Stimulated activated CD4-positive, alpha-beta T cell treated with anti-CD3 and anti-CD28 coated beads, Interleukin-2, amount 100 ng/mL, for 48 hours (primary cell): ENCODE measurements at places on chromosomes 4 and X.

- no peak for DNase-seq
These were observed 7.1 kb upstream of the RGS12 start for GRCh38 chr4:3285558-3286334.

GRCh38 chrX:7987160-7988012, 60.2 kb upstream of the PNPLA4 start:
- no peak for DNase-seq

DNA sequence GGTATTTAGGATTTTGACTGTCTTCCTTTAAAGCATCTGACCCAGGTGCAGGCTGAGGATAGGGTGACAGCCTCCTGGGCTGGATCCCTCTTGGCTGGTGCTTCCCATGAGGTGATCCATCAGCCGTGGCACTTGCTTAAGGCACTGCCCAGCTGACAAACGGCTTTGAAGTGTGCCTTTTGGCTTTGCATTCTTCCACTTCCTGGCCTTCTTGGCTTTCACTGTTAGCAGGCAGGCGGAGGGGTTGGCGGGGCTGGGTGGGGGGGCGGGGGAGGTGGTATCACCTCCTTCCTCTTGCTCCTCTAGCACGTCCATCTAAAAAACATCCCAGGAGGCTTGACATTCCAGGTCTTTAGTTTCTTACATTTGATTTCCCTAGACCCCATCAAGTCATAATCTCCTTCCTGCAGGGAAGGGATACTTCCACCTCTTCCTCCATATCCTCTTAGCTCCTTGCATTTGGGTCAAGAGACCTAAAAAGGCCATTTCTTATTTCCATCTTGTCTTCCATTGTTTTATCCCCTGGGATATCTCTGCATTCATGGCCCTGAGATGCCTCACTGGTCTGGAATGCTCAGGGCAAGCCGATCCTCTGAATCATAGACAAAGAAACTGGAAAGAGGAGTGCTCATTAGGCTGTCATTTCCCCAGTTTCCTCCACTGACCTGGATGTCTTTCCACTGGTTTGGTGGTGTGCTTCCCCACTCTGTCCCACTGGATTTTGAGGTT, 11.3 kb upstream of the APLN start:
- DNase-seq = no peak

DNA sequence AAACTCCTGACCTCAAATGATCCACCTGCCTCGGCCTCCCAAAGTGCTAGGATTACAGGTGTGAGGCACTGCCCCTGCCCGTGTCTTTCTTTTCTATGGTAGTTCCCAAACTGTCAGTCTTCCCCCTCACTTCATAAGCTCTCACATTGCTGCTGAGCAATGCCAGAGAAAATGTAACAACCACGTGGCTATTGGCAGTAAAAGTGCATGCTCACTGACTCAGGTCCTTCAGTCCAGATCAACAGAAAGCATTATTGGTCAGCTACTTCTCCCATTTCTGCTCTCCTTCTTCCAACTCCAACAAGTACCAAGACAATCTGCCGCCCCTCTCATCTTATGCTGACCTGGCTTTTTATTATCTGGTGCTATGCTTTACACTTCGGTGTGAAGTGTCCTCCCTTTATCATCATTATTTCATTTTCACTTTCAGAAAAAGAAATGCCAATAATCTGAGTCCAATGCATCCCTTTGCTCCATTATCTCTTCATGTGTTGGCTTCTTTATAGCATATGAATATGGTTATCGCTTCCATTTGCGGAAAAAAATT, 133.8 kb upstream of the UGT8 start:
- no peak for DNase-seq

DNA sequence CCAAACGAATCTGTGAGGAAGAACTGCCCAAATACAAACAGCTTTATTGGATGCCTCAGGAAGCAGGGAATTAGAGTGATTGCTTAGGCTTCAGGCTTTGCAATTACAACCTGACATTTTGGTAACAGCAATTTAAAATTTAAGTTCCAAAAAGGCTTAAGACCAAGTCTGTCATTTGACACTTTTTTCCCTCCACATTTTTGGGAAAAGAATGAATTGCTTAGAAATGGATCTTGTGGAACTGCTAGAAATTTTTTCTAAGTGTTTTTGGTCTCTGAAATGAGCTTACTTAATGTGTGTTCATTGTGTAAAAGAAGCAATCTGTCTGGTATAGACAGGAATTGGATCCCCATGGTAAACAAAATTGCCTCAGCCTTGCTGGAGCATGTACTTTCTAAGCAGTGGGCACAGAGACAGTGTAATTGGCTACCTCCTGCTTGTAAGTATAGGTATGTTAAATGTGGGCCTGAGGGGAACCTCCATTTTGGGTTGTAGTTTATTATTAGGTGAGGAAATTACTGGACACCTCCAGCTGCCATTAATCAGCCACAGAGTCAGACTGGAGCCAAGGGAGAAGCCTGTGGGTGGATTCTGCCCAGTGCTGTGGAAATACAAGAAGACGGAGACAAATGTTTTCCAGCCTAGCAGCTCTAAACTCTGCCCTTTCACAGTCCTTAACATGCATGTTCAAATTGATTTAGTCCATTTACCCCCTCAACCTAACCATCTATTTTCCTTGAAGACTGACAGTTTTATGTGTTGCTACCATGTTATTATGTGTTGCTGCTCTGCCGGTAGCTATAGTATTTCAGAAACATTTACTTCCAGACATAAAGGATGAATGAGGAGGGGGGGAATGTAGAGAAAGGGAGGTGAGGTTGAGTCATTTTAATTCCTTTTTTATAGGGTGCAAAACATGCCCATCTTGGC, 473.0 kb downstream of the SPRY1 start:
- DNase-seq = no peak

- no peak for DNase-seq
These were observed 133.1 kb upstream of the VCX start for GRCh38 chrX:7709845-7710244.

GRCh38 chr4:65126200-65126599, 544.1 kb downstream of the EPHA5 start:
- DNase-seq = no peak

DNA sequence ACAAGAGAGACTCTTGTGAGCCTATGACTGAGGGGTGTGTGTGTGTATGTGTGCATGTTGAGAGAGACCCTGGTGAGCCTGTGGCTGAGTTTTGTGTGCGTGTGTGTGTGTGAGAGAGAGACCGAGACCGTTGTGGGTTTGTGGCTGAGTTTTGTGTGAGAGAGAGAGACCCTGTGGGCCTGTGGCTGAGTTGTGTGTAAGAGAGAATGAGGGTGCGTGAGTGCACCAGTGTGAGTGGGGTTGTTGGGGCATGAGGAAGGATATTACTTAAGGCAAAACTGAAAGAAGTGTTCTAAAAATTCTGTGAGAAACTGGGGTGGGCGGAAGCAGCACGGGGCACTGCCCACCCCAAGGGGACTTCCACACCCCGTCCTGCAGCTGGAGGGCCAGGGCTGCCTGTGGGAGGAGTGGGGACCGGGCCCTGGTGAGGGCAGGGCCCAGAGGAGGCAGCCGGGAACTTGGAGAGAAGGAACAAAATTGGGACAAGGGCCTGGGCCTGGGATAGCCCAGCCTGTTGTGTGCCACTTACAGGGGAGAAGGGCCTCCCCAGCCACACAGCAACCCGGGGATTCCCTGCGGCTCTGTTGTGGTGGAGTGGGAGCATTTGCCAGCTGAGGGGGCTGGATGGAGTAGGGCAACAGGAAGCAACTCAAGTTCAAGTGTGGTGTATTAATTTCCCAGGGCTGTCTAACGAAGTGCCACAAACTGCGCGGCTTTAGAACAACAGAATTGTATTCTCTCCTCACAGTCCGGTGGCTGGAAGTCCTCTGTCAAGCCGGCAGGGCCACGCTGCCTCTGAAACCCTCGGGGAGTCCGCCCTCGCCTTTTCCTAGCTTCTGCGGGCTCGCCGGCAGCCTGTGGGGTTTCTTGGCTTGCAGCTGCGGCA, 22.1 kb downstream of the TMEM131L start:
- peak; percentile 52 for DNase-seq

GRCh38 chr4:24672880-24673279, 88.5 kb upstream of the DHX15 start:
- no peak for DNase-seq

DNA sequence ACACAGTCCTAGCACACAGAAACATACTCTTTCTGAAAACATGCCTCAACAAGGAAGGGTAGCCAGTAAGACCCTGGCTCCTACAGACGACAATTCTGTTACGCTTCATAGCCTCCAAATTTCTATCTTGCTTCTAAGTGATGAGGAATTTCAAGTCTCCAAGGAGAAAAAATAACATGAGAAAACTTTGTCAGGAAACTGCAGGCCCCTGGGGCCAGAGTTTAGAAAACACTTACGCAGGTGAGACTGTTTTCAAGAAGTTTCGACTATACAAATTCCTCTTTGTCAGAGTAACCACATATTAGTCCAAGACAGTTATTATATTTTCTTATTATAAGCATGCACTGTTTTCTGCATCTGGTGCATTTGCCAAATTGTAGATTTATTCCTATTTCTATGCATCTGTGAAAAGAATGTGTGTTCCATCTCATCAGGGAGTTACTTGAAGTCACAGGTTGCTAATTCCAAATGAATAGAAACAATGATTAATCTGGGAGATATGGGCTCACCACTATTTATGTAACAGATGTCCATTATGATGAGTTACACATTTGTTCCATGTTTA, 30.3 kb upstream of the HCCS start:
- no peak for DNase-seq

DNA sequence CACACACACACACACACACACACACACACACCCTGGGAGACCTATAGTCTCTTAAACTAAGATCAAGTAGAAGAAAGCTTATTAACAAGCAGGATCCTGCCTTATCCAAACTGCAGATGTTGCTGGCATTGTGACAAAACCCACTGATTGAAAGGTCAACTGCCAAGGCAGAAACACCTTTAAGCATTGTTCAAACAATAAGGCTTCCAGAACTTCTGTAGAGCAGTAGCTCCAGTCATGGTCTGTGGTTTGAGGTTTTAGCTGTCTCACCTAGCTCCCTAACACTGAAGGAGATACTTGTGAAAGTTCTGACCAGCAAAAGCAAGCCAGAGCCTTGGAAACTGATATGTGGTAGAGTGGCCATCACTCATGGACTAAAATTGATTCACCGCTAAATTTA, 59.8 kb downstream of the PTCHD1 start:
- DNase-seq = no peak

DNA sequence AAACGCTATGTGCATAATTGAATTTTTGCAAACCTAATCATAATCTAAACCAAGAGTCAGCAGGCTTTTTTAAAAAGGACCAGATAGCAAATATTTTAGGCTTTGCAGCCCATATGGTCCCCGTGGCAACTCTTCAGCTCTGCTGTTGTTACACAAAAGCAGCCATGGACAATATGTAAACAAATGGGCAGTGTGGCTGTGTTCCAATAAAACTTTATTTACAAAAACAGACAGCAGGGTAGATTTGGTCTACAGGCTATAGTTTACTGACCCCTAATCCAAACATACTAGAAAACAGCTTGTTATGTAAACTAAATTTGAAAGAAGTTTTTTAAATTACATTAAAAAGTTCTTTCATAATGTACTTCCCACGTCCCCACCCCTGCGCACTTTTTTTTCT, 53.1 kb downstream of the FUNDC1 start:
- no peak for DNase-seq

- DNase-seq = no peak
These were observed 1.5 kb downstream of the ATOH1 start for GRCh38 chr4:93829820-93830687.

DNA sequence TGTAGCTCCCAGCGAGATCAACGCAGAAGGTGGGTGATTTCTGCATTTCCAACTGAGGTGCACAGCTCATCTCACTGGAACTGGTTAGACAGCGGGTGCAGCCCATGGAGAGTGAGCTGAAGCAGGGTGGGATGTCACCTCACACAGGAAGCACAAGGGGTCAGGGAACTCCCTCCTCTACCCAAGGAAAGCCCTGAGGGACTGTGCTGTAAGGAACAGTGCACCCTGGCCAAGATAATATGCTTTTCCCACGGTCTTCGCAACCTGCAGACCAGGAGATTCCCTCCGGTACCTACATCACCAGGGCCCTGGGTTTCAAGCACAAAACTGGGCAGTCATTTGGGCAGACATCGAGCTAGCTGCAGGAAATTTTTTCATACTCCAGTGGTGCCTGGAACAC, 216.4 kb upstream of the TET2 start:
- no peak for DNase-seq

GRCh38 chr4:104424989-104425388, 69.7 kb downstream of the CXXC4 start:
- no peak for DNase-seq

- DNase-seq = no peak
These were observed 64.4 kb downstream of the CHST7 start for GRCh38 chrX:46637938-46638337.

DNA sequence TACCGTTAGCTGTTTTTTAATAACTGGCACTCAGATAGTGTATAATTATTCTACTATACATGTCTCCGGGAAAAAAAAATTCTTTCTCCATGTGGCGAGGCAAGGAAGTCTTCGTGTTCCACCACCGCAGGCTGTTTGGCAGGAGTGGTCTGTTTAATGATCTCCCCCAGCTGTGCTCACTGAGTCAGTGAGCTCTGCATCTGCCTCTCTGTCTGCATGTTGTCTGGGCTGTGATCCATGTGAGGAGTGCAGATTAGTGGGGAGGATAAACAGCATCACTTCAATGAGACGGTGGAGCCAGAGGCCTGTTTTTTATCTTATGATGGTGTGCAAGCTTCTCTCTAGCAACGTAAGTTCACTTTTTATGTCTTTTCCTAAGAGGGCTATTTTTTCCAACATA, 69.8 kb downstream of the RPS3A start:
- no peak for DNase-seq

DNA sequence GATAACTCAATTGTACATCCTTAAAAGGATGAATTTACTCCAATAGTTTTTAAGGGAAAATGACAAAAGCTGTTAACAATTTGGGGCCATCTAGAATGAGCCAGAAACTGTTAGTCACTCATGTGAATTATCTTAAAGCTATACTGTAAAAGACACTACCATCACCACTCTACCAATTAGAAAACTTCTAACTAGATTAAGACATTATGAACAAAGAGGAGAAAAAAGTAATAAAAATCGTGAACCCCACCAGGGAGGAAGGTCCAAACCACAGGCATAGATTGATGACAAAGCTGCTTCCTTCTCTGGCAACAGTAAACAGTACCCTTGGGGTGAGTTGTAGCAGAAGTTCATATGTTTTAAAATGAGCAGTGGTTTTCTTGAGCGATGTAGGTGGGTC, 106.1 kb downstream of the PDGFC start:
- no peak for DNase-seq

DNA sequence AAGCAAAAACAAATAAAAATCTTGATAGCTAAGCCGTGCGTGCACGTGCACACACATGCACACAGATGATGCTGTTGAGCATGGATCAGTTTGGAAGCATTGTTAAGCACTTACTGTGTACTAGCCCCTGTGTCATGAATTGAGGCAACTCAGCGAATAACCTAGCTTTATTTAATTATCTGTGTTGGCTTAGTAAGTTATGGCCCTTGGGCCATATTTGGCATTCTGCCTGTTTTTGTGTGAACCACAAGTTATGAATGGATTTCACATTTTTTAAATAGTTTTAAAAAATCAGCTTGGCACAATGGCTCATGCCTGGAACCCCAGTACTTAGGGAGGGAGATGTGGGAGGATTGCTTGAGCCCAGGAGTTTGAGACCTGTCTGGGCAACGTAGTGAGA, 113.6 kb upstream of the CBLL2 start:
- no peak for DNase-seq
